ENCODE measurements at places on chromosomes 13 and 19.
A peak's percentile ranks its signal among the peaks of the same experiment; 100 is the strongest.

DNA sequence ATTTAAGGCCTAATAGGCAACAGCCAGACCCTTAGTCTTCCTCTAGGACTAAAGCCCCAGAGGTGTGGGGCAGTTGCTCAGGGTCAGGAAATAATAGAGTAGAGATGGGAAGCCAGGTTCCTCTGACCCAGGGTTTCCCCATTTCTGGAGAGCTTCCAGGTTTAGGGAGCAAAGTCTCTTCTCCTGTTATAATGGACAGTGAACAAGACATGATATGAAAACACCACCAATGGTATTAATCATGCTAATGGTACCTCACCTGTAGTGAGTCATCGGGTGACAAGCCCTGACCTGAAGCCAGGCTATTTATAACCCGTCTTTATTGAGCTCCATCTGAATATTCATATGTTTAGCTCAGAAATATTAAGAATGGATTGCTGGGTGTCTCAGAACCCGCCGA lies 24.6 kb downstream of the BICRA start:
- no peak for DNase-seq

- DNase-seq = no peak
These were observed 418.6 kb downstream of the OXGR1 start for GRCh38 chr13:96575423-96576320.

GRCh38 chr13:50529154-50529882 lies 314.2 kb downstream of the DLEU7 start:
- DNase-seq = no peak

GRCh38 chr19:28039677-28040381 lies 1173.1 kb downstream of the UQCRFS1 start:
- no peak for DNase-seq

GRCh38 chr13:20721454-20722357 lies 18.2 kb downstream of the IL17D start:
- DNase-seq = peak; percentile 77

DNA sequence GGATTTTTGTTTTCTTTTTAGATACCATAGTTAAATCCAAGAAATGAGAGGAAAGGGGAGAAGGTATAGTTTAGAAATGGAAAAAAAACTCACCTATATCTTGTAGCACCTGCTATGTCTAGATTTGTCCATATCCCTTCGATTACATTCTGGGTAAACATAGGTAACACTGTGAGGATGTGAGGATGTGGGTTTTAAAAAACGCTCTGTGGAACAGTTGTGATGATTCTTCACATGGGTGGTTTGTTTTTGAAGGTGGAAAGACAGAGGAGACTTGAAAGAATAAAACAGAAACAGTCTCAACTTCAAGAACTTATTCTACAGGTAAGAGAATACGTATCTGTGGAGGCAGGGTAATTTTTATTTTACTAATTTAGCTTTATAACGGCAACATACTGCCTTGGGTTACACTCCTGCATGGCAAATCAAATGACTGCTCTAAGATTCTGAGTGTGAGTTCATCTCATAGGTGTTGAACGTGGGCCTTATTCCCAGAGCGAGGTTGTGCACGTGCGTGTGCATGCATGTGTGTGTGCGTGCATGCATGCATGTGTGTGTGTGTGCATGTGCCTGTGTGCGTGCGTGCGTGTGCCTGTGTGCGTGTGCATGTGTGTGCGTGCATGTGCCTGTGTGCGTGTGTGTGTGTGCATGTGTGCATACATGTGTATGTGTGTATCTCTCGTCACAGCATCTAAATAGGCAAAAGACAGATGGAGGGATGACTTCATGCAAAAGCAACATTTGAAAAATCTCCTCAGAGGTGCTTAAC lies 23.5 kb downstream of the ATP4B start:
- no peak for DNase-seq
